ENCODE measurements at places on chromosomes 11 and 22. TPM values are rescaled to one million over a fixed set of nuclear protein-coding genes. Genes with fewer than 3 reads are reported as not detected.

The SLC25A18 gene
- polyA plus RNA-seq: not detected

The CKAP5 gene
- 10.3 TPM for polyA plus RNA-seq

The PIH1D2 gene
- polyA plus RNA-seq: not detected

The BBOX1 gene
- polyA plus RNA-seq: not detected

The MAPK12 gene
- polyA plus RNA-seq: 0.94 TPM

The FGF3 gene
- not detected for polyA plus RNA-seq

The PTPRCAP gene
- polyA plus RNA-seq: 1,093 TPM

The NLRP14 gene
- not detected for polyA plus RNA-seq

The CASP4 gene
- polyA plus RNA-seq: 105 TPM

The MMP1 gene
- polyA plus RNA-seq: not detected

The KCNC1 gene
- 0.13 TPM for polyA plus RNA-seq

The PKP3 gene
- not detected for polyA plus RNA-seq

Data from IgD-negative memory B cell (primary cell).